Calu3 (cell line): ENCODE measurements at places on chromosomes 4 and X.

DNA sequence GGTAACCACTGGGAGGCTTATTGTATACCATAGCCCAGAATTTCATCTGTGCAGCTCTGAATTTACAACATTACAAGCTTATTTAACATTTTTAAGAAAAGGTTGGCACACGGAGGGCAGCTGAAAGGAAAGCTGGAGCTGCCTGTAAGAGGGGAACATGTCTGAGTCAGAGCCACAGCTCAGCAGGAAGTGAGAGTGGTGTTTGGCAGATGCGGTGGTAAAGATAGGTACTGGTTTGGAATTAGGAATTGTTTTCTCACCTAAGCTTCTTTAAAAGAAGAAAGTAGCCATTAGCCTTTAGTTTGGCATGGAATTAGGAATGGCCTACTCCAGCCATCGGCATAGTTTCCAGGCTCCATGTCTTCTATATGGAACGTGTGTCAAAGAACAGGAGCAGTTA is 172.5 kb upstream of the ANXA3 start:
- no peak for DNase-seq

DNA sequence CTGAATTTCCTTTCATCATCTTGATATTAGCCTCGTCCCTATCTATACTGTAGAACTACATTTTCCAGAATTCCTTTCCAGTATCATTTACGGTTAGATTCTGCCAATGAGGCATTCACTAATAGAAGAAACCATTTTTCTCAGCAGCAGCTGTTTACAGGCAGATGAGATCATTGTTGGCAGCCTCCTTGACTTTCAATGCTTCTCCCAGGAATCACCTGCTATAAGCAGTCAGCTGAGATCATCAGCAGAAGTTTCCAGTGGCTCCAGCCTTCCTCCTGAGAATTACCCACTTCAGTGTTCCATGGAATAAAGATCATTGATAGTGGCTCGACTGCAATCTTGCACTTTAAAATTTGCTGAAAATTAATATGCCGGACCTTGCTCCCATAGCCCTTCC is 157.3 kb upstream of the TET2 start:
- DNase-seq, result no peak

DNA sequence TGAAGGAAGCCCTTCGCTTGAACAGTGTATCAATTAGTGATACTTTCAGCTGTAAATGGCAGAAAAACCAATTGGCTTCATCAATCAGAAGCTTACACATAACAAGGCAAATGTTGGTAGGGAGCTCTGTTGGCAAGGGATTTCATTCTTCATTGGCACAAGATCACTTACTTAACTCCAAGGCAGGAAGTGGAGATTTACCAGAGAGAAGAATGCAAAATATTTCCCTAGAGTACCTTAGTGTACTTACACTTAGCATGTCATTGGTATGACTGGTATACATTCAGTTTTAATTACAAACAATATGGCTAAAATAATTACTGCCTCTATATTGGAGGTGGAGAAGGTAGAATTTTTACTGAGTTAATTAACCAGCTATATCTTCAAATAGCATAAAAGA is 545.0 kb downstream of the GABRG1 start:
- no peak for DNase-seq

DNA sequence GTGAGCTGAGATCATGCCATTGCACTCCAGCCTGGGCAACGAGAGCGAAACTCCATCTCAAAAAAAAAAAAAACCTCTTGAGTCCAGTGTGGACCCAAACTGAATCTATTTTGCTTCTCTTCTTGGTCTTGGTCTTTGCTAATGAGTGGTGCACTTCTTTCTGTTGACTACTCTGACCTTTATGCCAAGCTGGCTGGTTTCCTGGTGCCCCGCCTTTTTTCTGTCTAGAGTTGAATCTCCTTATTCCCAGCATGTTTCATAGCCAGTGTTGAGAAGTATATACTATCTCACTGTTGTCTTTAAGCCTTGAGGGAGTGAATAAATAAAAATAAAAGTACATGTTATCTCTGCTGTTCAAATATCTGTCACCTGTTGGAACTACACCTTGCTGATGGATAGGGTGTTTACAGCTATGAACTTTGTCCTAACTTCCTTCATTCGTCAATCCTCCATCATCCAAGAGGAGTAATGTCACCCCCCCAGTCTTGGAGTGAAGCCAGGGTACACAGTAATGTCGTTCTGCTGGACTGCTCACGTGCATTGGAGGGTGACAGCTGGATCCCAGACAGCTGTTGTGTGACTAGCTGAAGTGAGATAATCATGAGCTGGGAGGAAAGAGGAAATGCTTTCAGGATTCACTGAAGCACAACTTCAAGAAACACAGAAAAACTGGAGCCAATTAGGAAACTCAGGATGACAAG is 99.3 kb upstream of the PRKG2 start:
- peak; percentile 63 for DNase-seq
